Foreskin keratinocyte (primary cell): ENCODE measurements at places on chromosomes 12 and 14. TPM values are rescaled to one million over a fixed set of nuclear protein-coding genes. Genes with fewer than 3 reads are reported as not detected.

The IL31 gene
- not detected in 2 replicates for total RNA-seq

GRCh38 chr12:5487948-5488625 lies 56.2 kb downstream of the NTF3 start:
- DNase-seq, result no peak

DNA sequence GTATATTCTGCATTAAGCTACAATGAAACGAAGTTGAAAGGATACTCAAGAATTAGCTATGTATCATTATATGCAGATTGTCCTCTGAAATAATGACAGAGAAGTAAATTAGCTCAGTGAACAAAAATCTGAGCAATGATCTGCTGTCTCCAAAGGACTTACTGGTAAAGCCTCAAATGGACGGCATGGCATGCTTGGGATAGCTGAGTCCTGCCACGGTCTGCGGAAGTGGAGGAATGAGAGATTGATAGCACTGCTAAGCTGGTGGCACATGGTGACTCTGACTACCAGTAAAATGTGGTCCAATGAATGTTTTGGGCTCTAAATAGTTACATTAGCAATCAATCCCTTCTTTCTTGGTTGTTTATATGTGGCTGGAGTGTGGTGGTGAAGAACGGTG lies 3.7 kb upstream of the DENND5B start:
- no peak for DNase-seq

- no peak for DNase-seq
These were observed 62.3 kb downstream of the SINHCAF start for GRCh38 chr12:31263661-31264060.

- no peak for DNase-seq
These were observed 33.9 kb upstream of the LTBP2 start for GRCh38 chr14:74645756-74646470.

- DNase-seq, result no peak
These were observed 183.1 kb downstream of the EGLN3 start for GRCh38 chr14:33767586-33768457.

- no peak for DNase-seq
These were observed 6.1 kb downstream of the PTPN6 start for GRCh38 chr12:6957151-6957701.

- DNase-seq, result no peak
These were observed 61.0 kb upstream of the FKBP4 start for GRCh38 chr12:2733493-2734355.

- no peak for DNase-seq
These were observed 24.8 kb upstream of the YY1 start for GRCh38 chr14:100213956-100214769.

- DNase-seq, result no peak
These were observed 587 bp downstream of the SELPLG start for GRCh38 chr12:108633081-108633533.
